ENCODE measurements at places on chromosomes 2 and 18.

DNA sequence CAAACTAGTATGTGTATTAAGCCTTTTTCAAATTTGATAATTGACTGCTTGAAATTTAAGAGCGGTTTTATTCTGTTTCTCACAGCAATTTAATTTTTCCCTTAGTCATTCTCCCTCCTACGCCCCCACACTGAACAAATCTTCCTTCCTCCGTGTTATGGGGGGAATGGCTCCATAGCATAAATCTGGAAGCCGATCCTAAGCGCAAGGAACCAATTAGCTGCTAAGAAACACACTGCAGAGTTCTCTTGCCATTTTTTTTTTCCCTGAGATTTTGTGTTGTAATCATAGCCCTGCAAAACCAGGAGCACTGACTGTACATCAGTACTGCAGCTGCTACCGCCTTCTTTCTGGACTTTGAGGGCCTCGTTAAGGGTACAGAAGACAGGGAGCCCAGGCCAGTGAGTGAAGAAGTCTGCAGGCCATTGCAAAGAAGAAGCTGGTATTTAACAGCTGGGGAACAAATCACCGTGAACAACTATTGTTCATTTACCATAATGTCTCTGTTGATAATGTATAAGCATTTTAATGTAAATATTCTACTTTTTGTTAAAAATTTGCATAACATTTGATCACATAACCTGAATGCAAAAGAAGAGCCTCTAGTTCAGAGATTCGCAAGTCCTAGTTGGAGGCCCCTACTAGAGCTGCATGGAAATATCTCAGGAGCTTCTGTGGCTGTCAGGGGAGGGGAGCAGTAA is 264.0 kb downstream of the LRATD1 start:
- DNase-seq = no peak

DNA sequence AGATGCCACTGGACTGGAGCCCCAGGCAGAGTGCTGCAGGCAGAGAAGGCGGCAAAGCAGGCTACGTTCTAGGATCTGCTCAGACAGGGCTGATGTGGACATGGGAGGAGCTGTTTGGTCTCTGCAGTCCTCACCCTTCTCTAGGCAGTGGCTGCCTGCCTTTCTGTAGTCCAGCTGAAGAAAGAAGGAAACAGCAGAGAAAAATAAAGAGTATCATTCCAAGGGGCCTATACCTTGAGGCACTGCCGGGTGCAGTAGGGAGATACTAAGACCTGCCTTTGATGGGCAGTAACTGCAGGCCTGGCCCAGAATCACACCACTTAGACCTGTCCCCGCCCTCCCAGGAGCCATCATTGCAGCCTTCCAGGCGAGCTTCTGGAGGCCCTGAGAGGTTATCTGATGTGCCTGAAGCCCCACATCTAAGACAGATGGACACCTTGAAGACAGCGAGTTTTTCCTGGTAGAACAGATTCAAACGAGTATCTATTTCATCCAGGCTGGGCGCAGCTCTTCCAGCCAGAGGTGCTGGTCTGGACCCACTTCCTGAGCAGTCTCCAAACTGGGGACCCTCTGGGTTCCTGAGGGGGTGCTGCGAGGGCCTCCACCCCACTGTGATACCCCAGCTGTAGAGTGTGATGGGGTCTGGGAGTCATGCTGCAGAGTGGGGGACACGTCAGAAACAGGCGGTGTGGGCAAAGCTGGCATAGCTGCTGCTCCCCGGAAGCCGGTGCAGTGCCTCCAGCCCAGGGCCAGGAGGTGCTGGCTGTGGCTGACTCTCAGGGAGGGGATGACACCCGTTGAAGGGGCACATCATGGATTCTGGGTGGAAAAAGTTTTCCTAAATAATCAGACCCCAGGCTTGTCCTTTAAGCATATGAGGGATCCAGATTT is 87.3 kb upstream of the OTOS start:
- DNase-seq = no peak

DNA sequence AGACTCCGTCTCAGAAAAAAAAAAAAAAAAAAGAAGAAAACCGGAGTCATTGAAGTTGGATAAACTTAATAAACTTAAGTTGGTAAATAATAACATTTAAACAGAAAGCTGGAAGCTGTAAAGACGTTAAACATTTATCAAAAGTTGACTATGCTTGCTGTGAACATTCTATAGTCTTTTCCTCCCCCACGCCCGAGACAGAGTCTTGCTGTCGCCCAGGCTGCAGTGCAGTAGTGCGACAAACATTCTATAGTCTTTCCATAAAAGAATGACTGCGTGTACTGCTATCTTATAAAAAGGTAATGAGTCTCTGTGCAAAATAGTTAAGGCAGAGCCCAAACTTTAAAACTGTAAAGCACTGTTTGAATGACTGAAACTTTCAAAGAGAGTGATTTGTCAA is 45.2 kb downstream of the PPP4R1 start:
- DNase-seq = no peak

- DNase-seq = no peak
These were observed 1328.7 kb upstream of the NXPH2 start for GRCh38 chr2:140108706-140109475.

- DNase-seq = no peak
These were observed 968.5 kb downstream of the BCL11A start for GRCh38 chr2:59584958-59585357.

DNA sequence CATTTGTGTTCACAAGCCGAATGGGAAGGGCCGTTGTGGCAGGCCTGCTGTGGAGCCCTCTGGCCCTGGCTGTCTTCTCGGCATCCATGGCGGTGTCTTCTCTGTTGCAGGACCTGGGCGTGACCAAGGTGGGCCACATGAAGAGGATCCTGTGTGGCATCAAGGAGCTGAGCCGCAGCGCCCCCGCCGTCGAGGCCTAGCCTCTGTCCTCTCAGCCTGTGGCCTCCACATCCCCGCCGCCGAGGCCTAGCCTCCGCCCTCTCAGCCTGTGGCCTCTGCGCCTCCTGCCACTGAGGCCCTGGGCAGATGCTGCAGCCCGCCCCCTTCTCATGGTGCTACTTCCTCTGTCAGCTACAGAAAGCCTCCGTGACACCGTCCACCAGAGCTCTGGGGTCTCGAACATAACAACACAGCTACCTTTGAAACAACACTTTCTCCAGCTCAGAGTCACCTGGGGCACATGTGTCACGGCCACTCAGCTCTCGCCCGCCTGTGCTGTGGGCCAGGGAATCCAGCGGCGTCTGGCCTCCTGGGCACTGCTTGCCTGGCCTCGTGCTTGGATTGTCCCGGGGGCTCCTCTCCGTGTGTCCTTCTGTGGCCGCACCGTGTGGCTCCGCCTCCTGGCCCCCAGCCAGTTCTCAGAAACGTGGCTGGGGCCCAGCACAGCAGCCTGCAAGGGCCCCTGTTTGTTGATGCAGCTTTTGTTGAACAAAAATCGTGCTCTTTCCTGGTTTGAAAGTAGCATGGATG is 97.1 kb downstream of the USP40 start:
- no peak for DNase-seq

DNA sequence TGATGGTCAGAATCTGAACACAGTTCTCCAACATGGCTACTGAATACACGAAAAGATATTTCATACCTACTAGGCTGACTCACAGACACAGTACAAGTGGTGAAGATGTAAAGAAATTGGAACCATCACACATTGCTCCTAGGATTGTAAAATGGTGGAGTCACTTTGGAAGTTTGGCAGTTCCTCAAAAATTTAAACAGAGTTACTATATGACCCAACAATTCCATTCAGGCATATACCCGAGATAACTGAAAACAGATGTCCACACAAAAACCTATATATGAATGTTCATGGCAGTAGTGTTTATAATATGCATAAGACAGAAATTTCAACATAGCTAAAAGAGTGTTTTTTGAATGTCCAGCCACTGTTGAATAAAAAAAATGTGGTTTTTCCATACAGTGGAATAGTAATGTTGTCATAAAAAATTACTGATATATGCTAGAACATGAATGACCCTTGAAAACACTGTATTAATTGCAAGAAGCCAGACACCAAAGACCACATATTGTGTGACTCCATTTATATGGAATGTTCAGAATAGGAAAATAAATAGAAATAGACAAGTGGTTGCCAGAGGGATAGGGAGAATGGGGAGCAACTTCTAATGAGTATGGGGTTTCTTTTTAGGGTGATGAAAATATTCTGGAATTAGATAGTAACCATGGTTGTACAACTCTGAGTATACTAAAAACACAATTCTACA is 10.1 kb downstream of the RMP24 start:
- no peak for DNase-seq

GRCh38 chr18:31795747-31796146 is 35.1 kb upstream of the SLC25A52 start:
- no peak for DNase-seq

DNA sequence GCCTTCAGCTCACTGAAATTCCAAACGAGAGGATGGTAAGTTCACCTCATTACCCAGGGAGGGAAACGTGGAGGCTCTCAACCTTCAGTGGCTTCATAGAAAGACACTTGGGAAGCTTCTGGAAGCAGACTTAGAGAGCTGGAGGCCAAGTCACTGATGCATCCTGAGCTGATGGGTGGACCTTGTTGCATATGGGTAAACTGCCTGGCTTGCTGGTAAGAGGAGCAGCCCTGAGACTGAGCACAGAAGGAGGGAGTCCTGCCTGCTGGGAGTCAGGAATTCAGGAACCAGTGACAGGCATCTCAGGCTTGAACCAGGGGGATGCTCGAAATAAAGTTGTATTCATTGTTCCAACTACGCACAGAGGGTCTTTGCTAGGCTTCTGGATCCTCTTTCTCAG is 66.5 kb upstream of the NPAS2 start:
- no peak for DNase-seq

GRCh38 chr2:129780316-129781270 is 198.9 kb upstream of the RAB6C start:
- DNase-seq = no peak

DNA sequence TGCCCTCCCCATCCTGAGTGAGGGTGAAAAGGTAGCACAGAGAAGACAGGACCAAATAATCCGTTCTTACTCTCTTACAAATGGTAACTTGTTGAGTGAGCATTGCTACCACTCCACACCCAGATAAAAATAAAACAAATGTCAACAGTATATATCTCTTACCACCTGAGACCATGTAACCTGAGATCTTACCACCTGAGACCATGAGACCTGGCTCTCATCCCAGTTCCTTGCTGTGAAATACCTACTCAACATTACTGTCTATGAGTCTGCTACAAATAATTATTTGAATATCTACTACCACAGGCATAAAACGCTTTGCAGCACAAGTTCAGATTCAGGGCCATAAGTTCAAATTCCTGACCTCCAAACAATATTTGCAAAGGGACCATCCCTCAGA is 234.7 kb downstream of the C1D start:
- no peak for DNase-seq

DNA sequence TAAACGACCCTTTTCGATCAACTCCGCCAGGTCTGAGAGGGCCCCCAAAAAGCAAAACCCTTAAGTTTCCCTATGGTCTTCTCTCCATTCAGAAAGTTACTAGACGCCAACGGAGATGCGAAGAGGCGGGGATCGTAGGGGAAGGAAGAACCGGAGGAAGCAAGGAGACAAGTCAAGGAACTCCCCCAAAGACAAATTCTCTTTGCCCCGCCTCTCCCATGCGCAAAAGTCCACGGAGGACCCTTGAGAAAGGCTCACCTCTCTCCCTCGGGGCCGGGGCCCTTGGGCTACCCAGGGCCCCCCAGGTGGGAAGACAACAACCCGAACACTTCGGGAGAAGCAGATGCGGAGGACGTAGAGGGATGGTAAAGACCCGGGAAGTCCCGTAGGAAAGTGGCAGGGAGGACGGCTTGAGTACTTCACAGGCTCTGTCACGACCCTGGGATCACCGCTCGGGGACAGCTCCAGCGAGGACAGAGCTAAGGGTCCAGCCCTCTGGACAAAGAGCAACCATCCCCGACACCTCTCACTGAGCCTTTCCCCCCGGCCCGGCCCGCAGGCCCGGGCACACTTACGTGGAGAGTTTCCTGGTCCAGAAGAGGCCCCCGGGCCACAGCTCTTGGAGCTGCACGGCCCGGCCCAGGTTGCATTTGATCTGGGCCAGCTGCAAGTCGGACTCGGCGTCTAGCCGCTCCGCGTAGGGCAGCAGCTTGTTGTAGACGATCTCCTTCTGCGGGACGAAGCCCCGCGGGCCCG is 647 bp downstream of the PSME4 start:
- no peak for DNase-seq

DNA sequence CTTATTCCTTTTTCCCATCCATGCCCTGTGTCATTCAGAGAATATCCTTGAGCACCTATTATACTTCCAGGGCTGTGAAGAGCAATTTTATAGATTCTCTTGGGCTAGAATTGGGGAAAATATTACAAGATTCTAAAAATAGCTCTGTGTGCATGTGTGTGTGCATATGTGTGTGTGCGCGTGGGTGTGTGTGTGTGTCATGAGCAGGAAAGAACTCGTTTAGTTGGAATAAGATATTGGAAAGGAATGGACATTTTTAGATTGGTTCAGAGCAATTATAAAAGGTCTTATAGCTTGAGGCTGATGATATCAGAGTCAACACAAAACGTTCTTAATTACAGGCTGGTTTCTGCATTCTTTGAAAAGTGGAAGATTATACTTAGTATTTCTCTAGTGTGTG is 212.1 kb upstream of the COPS8 start:
- no peak for DNase-seq

- DNase-seq = peak; percentile 61
These were observed 27.3 kb downstream of the GKN2 start for GRCh38 chr2:68925295-68925896.

DNA sequence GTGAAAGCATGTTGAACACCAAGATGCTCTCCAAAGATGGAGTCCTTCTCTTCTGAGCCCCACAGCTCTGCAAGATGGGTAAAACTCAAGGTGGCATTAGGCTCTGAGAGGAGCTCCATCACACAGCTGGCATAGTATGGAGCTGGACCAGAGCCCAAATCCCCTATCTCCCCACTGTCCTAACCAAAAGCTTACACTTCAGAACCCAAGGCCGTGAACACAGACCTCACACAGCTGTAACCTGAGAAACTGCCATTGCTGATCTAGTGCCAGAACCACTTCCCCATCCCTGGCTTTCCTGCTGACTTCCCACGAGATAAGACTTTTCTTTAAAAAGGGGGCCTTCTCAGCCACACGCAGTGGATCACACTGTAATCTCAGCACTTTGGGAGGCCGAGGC is 25.0 kb downstream of the TTC32 start:
- no peak for DNase-seq

DNA sequence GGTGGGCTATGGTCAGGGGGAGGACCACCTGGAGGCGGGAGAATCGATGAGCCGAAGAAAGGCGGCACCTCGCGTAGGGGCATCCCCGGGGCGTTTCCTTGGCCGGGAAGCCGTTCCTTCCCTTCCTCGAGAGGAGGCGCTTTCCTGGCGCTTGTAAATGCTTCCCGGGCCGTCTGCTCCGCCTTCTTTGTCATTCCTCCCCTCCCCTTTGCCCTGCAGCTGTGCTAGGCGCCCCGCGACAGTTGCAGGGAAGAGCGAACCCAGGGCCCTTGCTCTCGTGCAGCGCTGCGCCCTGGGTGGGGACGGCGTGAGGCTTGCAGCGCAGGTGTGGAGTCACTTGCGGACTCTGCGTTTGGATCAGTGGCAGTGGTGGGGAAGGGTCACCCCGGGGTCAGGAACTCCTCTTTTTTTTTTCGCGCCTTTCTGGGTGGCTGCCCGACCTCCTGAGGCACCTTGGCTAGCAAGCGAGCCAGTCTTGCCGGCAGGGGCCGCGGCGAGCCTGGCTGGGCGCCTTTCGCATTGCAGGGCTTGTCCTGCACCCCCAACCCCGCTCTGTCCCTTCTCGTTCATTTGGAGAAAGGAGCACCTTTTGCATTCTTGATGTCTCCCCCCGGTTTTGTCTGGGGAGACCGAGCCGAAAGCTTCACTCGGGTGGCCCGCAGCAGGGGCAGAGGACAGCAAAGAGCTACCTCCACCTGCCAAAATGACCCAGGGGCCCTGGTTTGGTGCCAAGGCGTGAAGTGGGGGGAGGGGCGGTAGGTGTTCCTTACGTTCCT is 858 bp downstream of the KCNS3 start:
- DNase-seq = no peak

Measured in stimulated activated CD4-positive, alpha-beta T cell treated with anti-CD3 and anti-CD28 coated beads, Interleukin-12 subunit alpha, Interleukin-12 subunit beta, amount 100 ng/mL, for 48 hours (primary cell).